Coronary artery (tissue), 2 donors: ENCODE measurements at places on chromosomes 7 and 10.

- DNase-seq = no peak
Observed at GRCh38 chr10:132706701-132707100, 79.2 kb downstream of the NKX6-2 start.

DNA sequence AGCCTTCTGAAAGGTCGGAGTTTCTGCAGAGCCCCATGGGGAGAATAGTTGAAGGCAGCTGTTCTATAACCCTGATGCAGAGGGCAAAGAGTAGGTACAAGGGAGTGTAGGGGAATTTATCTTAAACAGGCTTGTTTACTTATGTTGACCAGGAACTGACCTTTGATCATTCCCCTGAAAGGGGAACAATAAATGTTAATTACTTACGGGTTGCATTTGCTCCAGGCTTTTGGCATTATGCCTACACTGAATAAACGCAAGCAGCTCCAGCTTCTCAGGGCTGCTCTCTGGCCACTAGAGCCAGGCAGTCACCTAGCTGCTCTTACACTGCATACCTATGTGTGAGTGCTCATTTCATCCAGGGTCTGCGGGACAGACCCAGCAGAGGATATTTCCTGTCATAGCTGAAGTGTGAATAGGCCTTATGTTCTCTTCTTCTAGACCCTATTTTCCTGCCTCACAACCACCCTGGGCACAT is 26.9 kb upstream of the ABCA13 start:
- DNase-seq = no peak

DNA sequence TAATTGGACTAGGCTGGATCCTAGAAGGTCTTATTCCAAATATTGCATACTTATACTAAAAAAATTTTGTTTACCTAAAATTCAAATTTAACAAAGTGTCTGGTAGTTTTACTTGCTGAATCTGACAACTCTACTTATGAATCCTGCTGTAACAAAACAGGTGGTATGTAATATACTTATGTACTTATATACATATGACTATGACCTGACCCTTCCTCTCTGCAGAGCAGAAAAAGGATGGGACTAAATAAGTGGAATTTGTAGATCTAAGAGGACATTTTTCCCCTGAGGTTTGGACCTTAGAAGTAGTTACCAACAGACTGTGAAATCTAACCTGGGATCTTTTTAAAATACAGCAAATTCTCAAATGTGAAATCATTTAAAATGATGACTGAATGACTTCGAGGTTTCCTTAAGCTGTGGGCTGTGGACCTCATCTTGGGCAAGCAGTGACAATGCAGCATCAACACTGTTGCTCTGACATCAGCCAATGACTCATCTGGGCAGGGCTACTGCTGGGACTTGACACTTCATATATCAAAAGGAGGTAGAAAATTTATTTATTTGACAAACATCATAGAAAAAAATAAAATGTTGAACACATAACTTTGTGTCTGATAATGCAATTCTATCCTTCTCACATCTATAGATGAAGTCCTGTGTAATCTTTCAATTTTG is 73.6 kb downstream of the RELN start:
- DNase-seq = no peak

DNA sequence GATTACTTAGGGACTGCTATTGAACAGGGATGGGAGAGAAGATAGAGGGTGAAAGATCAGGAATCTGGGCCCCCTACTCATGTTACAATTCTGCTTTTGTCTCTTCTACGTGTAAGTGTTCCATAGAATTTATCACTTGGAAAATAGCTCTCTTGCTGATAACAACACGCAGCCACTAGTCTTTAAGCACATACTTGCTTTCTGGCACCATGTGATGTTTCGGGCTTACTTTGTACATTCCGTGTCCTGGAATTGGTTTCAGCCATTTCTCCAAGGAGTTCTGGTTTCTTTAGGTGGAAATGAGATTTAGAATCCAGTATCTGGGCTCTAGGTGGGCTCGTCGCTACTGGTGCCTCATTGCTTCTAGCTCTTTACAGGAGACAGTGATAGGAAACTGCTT is 59.7 kb downstream of the TFAM start:
- DNase-seq = no peak

- DNase-seq = no peak
Observed at GRCh38 chr7:105376908-105377533, 11.7 kb downstream of the SRPK2 start.

DNA sequence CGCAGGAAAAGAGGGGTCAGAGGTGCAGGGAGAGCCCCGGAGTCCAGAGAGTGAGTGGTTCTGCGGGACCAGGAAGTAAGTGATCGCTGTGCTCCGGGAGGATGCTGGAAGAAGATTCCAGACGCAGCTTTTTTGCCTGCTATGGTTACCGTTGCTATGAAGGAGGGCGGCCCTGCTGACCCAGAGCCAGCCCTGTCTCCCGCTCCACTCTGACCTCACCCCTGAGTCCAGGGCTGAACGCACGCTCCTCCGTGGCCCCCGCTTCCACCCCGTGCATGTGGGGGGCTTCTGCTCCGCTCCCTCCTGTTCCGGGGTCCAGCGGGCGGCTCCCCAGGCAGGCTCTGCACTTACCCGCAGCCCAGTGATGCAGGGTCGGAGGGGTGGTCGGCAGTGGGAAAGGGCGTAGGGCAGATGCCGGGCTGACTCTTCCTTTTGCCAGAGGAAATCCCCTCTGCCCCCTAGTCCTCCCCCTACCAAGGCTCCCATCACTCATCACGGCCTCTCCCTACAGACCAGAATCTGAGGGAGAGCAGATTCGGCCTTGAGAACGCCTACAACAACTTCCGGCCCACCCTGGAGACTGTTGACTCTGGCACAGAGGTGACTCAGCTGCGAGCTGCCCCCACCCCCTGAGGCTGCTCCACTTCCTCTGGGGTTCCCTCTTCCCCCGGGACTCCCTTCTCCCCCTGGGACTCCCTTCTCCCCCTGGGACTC is 2.7 kb upstream of the MUC17 start:
- DNase-seq = no peak

- DNase-seq = no peak
Observed at GRCh38 chr10:1551636-1552338, 185.5 kb downstream of the ADARB2 start.

GRCh38 chr10:25641595-25641994 is 292.4 kb upstream of the MYO3A start:
- no peak for DNase-seq

GRCh38 chr10:80579181-80579763 is 41.6 kb downstream of the SH2D4B start:
- no peak for DNase-seq

- DNase-seq = no peak
Observed at GRCh38 chr7:3309140-3309539, 8.1 kb downstream of the SDK1 start.

DNA sequence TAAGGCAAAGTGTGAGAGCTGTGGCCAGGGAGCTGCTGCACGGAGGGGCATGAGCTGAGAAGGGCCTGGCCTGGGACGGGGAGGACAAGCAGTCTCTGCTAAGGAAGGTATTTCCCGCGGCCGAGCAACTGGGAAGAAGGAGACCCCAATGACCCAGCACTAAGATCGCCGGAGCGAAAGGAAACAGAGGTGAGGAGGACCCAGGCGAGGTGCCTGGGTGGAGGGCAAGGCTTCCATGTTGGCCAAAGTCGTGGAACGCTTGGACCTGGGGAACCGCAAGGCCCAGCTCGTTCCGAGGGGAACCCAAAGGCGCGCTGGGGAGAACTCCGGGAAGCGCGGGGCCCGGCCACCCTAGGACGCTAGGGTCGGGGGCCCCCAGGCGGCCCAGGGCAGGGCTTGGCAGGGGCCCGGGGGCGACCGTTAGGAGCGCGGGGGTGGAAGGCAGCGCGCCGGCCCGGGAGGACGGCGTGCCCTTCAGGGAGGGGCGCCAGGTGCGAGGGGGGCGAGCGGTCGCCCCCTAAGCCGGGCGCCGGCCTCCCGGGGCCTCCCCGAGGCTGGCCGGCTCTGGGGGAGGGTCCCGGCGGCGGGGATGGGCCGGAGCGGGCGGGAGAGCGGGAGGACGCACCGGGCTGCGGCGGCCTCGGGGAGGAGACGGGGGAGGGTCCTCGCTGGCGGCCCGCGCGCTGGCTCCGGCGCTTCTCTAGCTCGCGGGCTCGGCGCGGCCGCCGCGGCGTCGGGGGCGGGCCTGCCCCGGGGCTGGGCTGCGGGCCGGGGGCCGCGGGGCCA is 545 bp downstream of the GIGYF1 start:
- no peak for DNase-seq

DNA sequence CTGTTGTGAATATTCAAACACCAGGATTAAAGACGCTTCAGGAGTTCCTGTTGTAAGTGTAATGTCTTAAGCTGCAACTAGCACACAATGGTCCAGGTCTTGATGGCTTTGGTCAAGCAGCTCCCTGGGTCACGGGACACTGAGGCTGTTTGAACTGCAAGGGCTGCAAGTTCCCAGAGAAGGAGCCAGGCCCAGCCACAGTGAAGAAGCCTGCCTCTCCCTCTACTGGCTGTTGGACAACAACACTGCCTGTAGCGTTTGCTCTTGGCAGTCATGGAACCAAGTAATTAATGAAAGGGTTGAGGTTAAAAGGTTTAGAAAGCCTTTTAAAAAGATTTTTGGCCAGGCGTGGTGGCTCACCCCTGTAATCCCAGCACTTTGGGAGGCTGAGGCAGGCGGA is 31.9 kb upstream of the GUSB start:
- no peak for DNase-seq

DNA sequence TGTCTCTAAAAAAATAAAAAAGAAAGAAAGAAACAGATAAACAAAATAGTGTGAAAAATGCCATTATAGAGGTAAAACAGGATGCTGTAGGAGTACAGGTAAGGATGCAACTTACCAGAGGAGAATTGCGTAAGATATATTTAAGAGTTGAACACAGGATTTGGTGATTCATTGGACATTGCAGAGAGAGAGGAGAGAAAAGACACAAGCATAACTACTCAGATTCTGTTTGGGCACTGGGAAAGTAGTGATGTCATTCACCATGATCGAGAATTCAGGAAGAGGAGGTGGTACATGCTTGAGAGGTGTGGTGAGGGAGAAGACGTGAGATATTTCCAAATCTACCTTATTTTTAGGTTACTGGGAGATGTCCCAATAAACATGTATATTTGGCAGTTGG is 97.6 kb downstream of the AASS start:
- DNase-seq = no peak

DNA sequence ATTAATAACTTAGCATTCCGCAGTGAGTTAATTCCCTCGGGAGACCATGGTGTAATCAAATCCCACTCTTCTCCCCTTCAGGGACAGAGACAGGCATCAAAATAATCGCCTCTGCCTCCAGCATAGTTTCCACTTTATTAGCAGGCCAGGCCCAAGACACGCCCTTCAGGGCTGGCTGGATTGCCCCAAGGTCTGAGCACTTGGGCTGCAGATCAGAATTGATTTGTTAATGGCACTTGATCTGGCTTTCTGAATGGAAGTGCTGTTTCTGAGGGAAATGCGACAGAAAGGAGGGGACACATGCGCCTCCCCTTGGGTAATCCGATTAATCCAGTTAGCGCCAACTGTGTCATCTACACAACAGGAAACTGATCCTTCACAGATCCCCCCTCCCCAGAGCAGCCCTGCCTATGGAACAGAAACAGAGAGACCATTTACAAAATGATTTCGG is 15.6 kb downstream of the CHAT start:
- DNase-seq = no peak

GRCh38 chr7:99386584-99387238 is 12.2 kb downstream of the ARPC1B start:
- no peak for DNase-seq

DNA sequence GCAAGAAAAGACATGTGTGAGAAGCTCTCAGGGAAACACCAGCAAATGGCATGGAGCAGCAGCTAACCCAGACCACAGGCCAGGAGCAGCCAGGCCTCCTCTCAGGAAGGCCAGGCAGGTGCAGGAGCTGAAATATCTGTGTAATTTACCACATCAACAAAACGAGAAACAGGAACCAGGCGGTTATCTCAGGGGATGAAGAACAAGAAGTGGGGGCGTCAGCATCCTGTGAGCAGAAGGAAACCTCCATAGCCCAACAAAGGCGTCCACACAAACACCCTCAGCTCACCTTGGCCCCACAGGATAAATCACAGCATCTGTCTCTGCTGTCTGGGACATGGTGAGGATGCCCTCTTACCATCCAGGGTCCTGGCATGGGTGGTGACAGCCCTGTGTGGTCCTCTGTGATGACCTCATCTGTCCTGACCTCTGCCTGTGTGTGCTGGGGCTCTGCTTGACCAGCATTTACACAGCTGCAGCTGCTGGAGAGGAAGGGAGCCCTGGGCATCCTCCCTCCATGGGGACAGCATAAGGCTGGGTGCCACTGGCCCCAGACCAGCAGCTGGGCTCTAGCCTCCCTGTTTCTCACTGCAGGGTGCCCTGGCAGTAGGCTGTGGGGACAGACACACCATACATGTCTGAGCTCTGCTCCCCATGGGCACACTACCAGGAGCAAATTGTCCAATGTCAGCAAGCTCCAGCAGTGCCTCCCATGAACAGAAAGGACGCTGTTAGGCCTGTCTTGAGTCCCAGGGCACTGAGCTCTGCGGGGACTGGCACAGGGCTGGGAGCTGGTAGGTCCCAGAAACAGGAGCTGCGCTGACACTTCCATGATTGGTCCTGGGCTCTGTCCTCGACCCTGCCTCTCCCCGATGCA is 34.6 kb downstream of the ANXA8 start:
- peak; percentile 56 for DNase-seq

DNA sequence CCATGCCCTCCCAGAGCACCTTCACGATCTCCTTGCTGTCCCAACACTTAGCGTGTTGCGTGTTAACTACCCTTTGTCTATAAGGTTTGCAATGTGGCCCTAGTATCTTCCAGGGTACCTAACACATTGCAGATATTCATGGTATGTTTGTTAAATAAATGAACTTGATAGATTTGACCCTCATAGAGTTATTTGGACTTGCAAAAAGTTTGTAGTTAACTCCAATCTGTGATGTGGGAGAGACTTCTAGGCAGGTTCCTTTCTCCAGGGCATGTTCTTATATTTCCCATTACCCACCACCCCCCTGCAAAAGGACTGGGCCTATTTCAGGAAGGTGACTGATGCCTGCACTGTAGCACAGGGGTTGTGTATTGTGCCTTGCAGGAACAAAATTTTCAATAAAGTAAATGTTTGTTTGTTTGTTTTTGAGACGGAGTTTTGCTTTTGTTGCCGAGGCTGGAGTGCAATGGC is 612 bp downstream of the HILPDA start:
- no peak for DNase-seq

DNA sequence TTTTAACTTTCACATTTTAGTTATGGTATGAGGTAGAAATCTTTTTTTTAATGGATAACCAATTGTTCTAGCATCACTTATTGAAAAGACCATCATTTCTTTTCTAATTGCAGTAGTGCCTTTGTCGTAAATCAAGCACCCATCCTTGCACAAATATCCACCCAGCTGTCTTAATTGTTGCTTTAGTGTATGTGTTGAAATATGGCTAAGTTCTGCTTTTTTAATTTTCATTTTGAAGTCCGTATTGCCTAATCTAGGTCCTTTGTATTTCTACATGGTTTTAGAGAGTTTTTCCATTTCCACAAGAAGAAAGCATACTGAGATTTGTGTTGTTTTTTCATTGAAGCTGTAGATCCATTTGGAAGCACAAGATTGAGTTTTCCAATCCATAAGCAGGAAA is 259.6 kb upstream of the SEMA3E start:
- no peak for DNase-seq

DNA sequence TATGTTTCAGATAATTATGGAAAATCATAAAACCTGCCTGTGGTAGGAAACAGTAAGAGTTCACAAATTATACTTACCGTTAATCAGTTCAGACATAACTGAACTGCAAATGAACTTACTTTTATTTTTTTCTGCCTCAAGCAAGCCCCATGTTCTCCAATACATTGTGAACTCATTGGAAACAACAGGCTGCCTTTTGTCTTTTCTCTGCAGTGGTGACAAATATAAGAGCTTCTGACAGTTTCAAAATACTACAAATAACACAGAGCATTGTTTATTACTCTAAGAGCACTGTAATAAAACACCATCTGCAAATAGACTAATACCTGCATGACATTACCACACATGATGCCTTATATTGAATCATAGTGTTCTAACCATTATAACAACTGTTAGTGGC is 94.0 kb upstream of the CDCA7L start:
- no peak for DNase-seq
